ENCODE measurements at places on chromosomes 6 and 20.

GRCh38 chr20:23315099-23315498, 35.5 kb upstream of the NXT1 start:
- DNase-seq = no peak

- no peak for DNase-seq
These were observed 613.3 kb upstream of the JAG1 start for GRCh38 chr20:11287126-11287525.

GRCh38 chr6:151814614-151815013, 7.1 kb downstream of the ESR1 start:
- DNase-seq = no peak

GRCh38 chr6:156934069-156934460, 156.9 kb downstream of the ARID1B start:
- no peak for DNase-seq

- no peak for DNase-seq
These were observed 218.6 kb upstream of the ZFP64 start for GRCh38 chr20:52410182-52410647.

DNA sequence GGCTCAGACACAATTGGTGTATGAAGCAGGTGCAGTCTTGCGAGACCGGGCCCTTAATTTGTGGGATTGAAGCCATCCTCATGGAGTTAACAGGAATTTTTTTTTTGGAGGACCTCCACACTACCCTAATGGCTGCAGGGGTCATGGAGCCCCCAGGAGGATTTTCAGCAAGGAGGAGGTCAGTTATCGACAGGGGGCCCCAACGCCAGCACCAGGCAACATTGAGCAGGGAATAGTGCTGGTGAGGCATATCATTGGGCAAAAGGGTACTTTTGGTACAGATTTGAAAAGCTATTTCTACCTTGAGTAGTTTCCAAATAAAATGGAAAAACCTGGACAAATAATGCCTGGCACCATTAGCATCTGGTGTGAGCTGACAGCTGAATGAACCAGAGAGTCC, 6.7 kb downstream of the FAM50B start:
- no peak for DNase-seq
